Osteocyte (in vitro differentiated cells): ENCODE measurements at places on chromosomes 6 and 20. TPM values are rescaled to one million over a fixed set of nuclear protein-coding genes. Genes with fewer than 3 reads are reported as not detected.

GRCh38 chr20:39268491-39268951 lies 306.4 kb downstream of the DHX35 start:
- DNase-seq, result no peak
- peaks cover under 1% of the 10 kb centered on the region for H3K27me3 ChIP-seq
- peaks cover 14% of the 10 kb centered on the region for H3K4me1 ChIP-seq
- H3K4me3 ChIP-seq, result no peak overlapping the region

The OPN5 gene
- total RNA-seq, result not detected in 2 replicates

DNA sequence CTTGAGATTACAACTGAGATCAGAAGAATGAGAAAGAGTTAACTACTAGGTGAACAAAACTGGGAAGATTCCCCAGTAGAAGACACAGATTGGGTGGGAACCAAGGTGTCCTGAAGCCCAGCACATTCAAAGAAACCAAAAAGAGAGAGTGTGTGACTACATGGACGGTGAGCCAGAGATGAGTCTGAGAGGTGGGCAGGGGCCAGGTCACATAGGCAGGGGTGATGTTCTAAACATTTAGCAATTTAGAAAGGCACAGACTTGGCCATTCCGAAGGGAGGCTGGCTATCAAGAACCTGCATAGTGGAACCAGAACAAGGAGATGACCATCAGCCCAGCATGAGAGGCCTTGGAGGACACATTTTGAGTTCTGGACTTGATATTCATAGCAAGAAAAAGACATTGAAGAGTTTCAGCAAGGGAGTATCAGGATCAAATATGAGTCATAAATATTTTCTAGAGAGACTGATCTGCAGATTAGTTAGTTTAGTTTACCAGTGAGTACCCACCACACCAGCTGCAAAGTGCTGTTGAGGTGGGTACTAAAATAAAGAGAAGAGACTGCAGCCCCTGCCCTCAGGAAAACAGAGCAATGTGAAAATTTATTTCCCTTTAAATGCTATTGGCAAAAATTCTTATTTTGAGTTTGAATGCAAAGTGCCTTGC lies 340.5 kb upstream of the PRDM1 start:
- no peak overlapping the region for H3K27ac ChIP-seq
- H3K36me3 ChIP-seq, result no peaks in the 10 kb centered on the region
- no peak for DNase-seq
- no peak overlapping the region for H3K4me3 ChIP-seq

DNA sequence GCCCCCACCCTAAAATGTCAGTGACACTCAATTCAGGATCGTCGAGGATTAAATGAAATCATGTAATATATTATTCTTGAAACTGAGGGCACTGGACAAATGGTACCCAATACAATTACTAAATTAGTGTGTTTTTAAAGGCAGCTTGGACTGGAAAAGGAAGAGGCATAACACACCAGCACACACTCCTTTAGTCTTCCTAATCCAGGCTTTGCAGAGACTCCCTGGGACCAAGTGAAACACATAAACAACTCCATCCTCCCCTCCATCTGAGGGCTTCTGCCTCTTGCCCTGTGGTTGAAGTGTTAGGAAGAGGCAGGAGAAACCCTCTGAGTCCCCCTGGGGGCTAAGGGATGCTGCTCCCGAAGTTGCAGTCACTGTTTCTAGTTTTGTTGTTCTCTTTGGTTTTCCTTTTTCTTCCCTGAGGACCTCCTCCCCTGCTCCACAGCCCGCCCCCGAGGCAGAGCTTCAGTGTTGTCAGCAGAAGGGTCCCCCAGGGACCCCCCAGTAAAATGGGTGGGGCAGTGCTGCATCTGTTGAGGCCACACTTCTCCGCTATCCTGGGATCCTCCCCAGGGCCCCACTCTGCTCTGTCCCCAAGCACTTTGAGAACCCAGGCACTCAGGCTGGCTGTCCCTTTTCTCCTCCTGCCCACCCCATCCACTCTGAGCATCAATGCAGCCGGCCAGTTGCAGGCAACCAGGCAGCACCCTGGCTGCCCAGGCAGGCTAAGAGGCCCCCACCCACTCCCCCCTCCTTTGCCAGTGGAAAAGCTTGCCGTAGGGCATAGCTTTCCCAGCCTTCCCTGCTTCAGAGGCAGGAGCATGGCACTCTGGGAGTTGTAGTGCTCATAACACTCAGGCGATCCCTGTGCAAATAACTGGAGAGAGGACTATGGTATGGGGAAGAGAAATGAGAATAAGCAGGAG lies 5.9 kb downstream of the TMEM63B start:
- H3K36me3 ChIP-seq, result peaks cover 19% of the 10 kb centered on the region
- DNase-seq, result peak; percentile 91
- peak overlapping the region; percentile 46 for H3K4me3 ChIP-seq
- no peaks in the 10 kb centered on the region for H3K27me3 ChIP-seq
- peaks cover 31% of the 10 kb centered on the region for H3K4me1 ChIP-seq
